T-helper 2 cell treated with Interferon-gamma antibody and Interleukin-4, amounts not matched to agents 5 μg/mL and 100 μg/mL, for 36 hours (primary cell): ENCODE measurements at places on chromosomes 12 and 14.

GRCh38 chr12:68198507-68199086, 27.0 kb downstream of the IL26 start:
- no peak for DNase-seq
- peaks cover 53% of the 10 kb centered on the region for H3K27me3 ChIP-seq
- H3K27ac ChIP-seq: peak overlapping the region; percentile 58

DNA sequence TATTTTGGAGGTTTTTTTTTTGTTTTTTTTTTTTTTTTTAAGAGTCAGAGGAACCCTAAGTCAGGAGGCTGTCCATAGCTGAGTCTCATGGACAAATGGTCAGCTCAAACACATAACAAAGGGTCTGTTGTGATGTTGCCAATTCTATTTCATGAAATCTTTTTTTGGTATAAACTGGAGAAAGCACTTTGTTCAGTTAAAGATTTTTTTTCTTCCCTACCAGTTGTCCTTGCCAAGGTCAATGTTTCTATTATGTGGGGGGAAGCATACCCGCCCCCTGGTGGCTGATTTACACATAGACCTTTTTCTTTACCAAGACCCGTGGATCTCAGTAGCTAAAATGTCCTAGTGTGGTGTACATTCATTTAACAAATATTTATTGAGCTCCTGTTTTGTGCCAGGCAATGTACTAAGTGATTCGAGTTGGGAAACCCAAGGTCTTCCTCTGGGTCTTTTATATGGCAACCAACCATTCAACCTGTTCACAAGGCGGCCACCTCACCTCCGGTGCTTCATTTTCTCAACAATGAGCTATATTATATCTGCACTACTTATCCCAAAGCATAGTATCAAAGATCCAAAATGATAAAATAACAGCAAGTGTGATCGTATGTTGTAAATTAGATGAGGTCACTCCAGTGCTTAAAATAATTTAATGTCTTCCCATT, 214.5 kb downstream of the PAH start:
- no peak overlapping the region for H3K27ac ChIP-seq
- no peaks in the 10 kb centered on the region for H3K4me1 ChIP-seq
- H3K4me3 ChIP-seq: no peak overlapping the region

DNA sequence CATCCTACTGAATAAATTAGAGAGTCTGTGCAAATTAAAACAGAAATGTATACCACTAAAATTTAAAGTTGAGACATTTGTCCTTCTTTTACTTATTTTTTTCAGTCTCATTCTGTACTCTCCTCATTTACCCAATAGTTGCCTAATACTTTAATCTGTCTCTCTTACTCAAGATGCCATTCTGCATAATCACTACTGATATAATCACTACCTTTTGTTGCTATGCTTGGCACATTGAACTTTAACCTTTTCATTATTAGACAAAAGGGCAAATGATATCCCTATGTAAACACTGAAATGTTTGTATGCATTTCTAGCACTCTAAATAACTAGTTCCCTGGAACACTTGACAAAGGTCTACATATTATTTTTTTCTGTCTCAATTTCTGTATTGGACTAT, 1108.3 kb upstream of the FLRT2 start:
- no peak for DNase-seq
- no peak overlapping the region for H3K4me3 ChIP-seq

DNA sequence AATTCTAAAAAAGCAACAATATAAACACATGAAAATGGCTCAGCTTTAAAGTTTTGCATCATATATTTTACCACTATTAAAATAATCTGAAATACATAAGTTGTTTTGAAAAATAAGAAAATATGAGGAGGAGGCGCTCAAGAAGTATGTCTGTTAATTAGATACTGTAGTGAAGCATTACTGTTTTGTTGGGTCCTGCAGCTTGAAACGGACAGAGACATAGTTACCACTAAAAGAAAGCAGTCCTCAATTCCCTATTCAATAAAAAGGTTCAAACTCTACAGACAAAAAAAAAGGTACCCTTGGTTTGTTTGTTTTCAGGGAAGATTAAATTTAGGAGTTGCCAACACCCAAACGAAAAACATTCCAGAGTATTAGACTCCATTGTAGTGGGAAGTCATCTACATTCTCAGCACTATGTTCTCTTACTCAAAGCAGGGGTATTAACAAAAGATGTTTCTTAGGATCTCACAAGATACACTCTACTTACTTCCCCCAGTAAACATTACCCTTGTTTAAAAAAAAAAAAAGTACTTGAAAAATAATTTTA, 3.0 kb downstream of the PAWR start:
- H3K27me3 ChIP-seq: peaks cover 47% of the 10 kb centered on the region
- H3K4me1 ChIP-seq: peaks cover 16% of the 10 kb centered on the region
- no peak for DNase-seq
- H3K4me3 ChIP-seq: peak overlapping the region; percentile 41
- H3K36me3 ChIP-seq: peaks cover 1% of the 10 kb centered on the region

GRCh38 chr14:52025310-52025709, 36.0 kb downstream of the RTRAF start:
- H3K4me3 ChIP-seq: no peak overlapping the region
- peaks cover 36% of the 10 kb centered on the region for H3K4me1 ChIP-seq
- H3K27me3 ChIP-seq: peaks cover 8% of the 10 kb centered on the region
- no peak overlapping the region for H3K27ac ChIP-seq

- H3K4me1 ChIP-seq: no peaks in the 10 kb centered on the region
- no peaks in the 10 kb centered on the region for H3K36me3 ChIP-seq
- H3K27ac ChIP-seq: no peak overlapping the region
- no peak overlapping the region for H3K4me3 ChIP-seq
- H3K27me3 ChIP-seq: no peaks in the 10 kb centered on the region
Observed at GRCh38 chr12:19978193-19978592, 390.1 kb upstream of the PDE3A start.

- H3K4me3 ChIP-seq: no peak overlapping the region
- H3K27ac ChIP-seq: no peak overlapping the region
- no peaks in the 10 kb centered on the region for H3K4me1 ChIP-seq
- peaks cover 3% of the 10 kb centered on the region for H3K27me3 ChIP-seq
- no peak for DNase-seq
Observed at GRCh38 chr14:59439256-59439965, 25.8 kb downstream of the GPR135 start.

DNA sequence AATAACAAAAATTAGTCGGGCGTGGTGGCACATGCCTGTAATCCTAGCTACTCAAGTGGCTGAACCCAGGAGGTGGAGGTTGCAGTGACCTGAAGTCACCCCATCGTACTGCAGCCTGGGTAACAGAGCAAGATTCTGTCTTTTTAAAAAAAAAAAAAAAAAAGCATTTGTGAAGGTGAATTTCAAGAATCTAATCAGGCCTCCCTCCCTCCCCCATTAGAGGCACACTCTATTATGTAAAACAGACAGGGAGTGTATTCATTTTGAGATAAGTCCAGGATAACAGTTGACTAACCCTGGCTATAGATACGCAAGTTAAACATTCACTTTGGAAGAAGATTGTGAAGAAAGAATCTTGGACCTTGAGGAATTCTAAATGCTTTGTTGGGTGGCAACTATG, 2.9 kb downstream of the RESF1 start:
- peaks cover 78% of the 10 kb centered on the region for H3K36me3 ChIP-seq
- H3K27ac ChIP-seq: no peak overlapping the region
- H3K27me3 ChIP-seq: no peaks in the 10 kb centered on the region
- H3K4me3 ChIP-seq: peak overlapping the region; percentile 89

GRCh38 chr14:93381644-93382043, 34.7 kb downstream of the COX8C start:
- no peak overlapping the region for H3K27ac ChIP-seq
- peaks cover 15% of the 10 kb centered on the region for H3K27me3 ChIP-seq
- no peak for DNase-seq
- no peaks in the 10 kb centered on the region for H3K36me3 ChIP-seq

GRCh38 chr14:71021347-71022011, 114.2 kb downstream of the PCNX1 start:
- DNase-seq: no peak
- H3K36me3 ChIP-seq: peaks cover 58% of the 10 kb centered on the region
- peaks cover 28% of the 10 kb centered on the region for H3K4me1 ChIP-seq

DNA sequence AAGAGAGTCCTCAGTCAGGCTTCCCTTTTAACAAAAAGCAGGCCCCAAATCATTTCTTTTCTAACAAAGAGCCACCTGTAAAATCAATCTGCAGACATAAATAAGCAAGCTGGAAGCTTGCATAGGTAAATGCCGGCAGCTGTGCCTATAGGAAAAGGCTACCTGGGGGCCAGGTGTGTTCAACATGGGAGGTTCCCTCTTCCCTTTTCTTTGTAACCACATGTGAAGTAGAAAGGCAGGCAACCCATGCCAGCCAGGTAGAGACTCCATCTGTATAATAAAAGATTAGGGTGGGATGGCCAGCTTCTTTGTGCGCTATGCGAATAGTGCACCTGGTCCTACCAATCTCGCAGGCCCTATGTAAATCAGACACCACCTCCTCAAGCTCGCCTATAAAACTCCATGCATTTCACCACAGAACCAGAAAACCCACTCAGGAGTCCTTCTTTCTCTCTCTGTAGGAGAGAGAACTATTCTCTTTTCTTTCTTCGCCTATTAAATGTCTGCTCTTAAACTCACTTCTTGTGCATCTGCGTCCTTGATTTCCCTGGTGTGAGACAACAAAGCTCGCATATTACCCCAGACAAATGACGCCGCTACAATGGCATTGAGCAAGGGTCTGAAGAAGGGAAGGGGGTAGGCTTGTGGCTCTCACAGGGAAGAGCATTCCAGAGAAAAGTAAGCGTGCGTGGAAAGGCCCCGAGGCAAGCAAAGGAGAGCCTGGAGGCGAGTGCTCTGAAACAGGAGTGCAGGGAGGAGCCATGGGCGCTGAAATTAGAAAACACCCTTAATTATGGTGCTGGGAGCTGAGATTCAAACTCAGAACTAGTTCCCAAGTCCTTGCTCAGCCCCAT, 67.2 kb downstream of the TTC9 start:
- peaks cover 3% of the 10 kb centered on the region for H3K4me1 ChIP-seq
- H3K36me3 ChIP-seq: no peaks in the 10 kb centered on the region
- peaks cover 21% of the 10 kb centered on the region for H3K27me3 ChIP-seq
- no peak overlapping the region for H3K4me3 ChIP-seq

DNA sequence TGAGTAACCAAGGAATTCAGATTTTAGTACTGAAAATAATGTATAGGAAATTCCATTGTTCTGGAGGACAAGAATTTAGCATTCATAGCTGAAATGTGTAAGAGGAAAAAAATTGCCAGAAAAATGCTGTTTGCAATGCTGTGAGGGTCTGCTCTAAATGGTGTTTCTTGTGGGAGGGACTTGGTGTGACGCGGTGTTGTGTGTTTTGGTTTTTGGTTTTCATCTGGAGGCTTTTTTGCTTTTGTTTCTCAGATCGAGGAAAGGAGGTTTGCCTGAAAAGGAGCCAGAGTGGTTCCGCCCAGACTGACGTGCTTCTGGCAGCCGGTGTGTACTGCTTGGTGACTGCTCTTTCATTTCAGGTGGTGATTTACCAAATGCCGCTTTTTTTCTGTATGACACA, 211.8 kb upstream of the HMGA2 start:
- H3K36me3 ChIP-seq: no peaks in the 10 kb centered on the region
- no peaks in the 10 kb centered on the region for H3K4me1 ChIP-seq
- H3K27me3 ChIP-seq: peaks cover 3% of the 10 kb centered on the region

DNA sequence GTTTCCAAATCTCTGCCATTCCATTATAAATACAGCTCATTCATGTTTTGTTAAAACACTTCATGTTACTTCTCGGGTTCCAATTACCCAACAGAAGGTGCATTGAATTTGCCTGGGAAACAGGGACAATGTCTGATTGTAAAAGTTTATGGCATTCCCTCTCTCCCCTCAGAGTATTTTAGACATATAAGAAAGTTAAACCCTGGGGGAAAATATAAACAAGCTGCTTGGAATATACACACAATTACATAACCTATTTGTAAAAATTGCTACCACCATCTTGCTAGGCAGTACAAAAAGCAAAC, 60.0 kb downstream of the BTG1 start:
- DNase-seq: no peak
- H3K27ac ChIP-seq: no peak overlapping the region
- no peak overlapping the region for H3K4me3 ChIP-seq
- peaks cover 6% of the 10 kb centered on the region for H3K36me3 ChIP-seq

- no peaks in the 10 kb centered on the region for H3K36me3 ChIP-seq
- no peak for DNase-seq
- H3K4me1 ChIP-seq: no peaks in the 10 kb centered on the region
- H3K27ac ChIP-seq: no peak overlapping the region
Observed at GRCh38 chr12:91142221-91142631, 30.9 kb upstream of the LUM start.

GRCh38 chr12:109760031-109760929, 46.7 kb downstream of the FAM222A start:
- DNase-seq: no peak
- H3K36me3 ChIP-seq: no peaks in the 10 kb centered on the region
- H3K4me3 ChIP-seq: no peak overlapping the region

- DNase-seq: no peak
- H3K27ac ChIP-seq: no peak overlapping the region
- no peaks in the 10 kb centered on the region for H3K4me1 ChIP-seq
- peaks cover 2% of the 10 kb centered on the region for H3K27me3 ChIP-seq
- H3K4me3 ChIP-seq: no peak overlapping the region
Observed at GRCh38 chr14:88919502-88919901, 95.1 kb downstream of the TTC8 start.

DNA sequence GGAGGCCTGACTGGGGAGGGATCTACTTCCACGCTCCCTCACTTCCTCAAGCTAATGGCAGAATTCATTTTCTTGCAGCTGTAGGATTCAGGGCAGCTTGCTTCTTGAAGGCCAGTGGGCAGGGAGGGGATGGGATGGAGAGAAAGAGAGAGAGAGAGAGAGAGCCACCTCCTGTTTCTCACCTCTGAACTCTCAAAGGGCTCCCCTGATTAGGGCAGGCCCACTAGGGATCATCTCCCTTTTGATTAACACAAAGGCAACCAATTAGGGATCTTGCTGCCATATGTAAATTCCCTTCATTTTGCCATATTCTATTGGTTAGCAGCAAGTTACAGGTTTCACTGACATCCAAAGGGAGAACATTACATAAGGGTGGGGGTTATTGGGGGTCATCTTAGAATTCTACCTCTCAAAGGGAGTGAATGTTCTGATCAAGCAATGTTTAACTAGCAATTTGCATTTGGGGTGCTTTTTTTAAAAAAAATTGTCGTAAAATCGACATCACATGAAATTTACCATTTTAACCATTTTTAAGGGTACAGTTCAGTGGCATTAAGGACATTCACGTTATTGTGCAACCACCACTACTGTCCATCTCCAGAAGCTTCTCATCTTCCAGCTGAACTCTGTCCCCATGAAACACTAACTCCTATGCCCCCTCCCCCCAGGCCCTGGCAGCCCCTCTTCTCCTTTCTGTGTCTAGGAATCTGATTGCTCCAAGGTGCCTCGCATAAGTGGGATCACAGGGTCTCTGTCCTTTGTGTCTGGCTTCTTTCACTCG, 47.3 kb upstream of the NCOR2 start:
- H3K27ac ChIP-seq: no peak overlapping the region
- H3K4me1 ChIP-seq: peaks cover under 1% of the 10 kb centered on the region
- H3K4me3 ChIP-seq: no peak overlapping the region
- peaks cover 15% of the 10 kb centered on the region for H3K27me3 ChIP-seq
- H3K36me3 ChIP-seq: no peaks in the 10 kb centered on the region

DNA sequence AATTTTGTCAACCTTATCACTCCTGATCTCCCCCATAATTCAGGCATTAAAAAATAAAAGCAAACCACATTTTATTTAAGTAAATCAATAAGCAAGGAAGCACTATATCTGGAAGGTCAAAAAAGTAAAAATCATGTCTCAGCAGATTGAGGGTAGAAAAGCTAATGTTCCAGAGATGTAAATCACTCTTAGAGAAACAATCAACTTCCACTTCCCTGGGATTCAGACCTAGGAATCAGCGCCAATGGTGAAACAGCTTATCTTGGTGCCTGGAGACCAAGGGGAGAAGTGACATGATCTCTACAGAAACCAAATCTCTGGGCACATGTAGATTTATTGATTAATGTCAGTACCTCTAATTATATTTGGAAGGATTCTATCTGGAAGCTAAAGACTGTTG, 10.9 kb upstream of the SNX6 start:
- H3K36me3 ChIP-seq: no peaks in the 10 kb centered on the region
- H3K4me1 ChIP-seq: no peaks in the 10 kb centered on the region
- H3K4me3 ChIP-seq: no peak overlapping the region
- H3K27me3 ChIP-seq: peaks cover 6% of the 10 kb centered on the region
- H3K27ac ChIP-seq: no peak overlapping the region
- DNase-seq: no peak
